Cortex of kidney (tissue), 1 donor: ENCODE measurements at places on chromosomes 4 and X.

DNA sequence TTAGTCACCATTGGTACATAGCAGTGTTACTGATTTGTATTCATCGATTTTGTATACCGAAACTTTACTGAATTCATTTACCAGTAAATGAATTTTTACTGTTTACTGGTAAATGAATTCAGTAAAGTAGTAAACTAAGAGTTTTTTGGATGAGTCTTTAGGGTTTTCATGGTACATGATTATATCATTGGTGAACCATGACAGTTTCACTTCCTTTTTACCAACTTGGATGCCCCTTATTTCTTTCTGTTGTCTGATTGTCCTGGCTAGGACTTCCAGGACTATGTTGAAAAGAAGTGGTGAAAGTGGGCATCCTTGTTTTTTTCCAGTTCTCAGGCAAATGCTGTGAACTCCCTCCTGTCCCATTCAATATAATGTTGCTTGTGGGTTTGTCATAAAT, 494.9 kb downstream of the GALNTL6 start:
- DNase-seq, result no peak

DNA sequence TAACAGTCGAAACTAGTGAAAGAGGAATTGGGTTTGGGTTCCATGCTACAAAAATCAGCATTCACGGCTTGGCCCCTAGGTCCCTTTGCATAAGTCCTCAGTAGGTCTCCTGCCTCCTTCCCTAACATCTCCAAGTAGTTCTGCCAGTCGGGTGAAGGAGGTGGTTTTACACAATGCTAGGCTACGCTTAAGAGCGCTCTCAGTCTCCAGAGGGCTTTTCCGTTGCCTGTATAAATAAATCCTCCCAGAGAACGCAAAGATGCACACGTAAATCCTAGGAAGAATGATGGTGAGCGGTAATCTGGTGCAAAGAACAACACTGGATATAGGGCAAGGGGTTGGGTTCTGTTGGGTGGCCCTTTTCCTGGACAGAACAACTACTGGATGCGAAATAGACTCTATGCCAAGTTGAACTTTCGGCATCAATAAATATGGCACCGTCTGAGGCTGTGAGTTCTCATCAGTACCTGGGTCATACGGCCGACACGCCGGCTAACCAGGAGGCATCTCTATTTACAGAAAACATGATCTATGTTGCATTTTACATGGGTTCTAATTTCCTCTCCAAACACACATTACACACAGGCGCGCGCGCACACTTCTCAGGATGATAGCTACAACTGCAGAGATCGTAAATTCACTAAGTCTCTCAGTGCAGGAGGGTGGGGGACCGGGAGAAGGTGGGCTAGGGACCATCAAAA, 1.3 kb downstream of the CAMK2D start:
- DNase-seq, result no peak

DNA sequence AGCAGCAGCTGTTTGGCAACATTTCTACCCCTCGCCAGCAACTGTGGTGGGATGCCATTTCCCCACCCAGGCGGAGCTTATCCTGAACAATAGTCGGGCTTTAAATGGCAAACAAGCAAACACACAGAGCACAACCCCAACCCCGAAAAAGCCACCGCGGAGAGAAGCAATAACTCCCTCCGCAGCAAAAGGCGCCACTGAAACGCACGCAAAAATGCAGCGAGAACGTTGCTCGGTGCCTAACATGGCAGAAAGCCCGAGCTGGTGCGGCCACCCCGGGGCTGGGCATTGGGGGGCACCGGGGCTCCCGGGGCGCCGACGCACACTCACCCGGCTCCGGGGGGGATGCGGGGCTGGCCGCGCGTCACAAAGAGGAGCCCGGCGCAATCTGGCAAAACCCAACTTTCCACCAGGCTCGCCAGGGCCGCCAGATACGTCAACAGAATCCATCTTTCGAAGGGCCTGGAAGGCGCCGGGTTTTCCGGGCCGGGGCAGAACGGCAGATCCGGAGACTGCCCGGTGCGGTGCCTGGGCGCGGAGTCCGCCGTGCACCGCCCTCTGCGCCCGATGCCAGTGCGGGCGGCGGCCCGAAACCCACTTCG, 818 bp downstream of the RAI2 start:
- no peak for DNase-seq

GRCh38 chr4:8310306-8310705, 40.8 kb downstream of the HTRA3 start:
- no peak for DNase-seq

DNA sequence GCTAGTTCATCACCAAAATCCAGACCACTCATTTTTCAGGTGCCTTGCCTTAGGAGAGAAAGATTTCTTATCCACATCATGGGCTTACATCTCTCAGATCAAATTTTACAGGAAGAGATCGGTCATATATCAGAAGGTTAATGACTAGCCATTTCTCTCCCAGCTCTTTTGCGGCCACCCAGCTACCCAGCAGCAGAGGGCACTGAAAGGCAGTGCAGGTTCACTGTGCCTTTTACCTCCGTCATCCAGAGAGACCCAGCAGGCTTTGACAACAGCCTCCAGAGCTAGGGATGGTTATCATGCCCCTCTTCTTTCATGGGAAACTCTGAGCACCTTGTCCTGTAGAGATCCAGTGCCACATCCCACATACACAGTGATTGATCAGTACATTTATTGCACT, 384.8 kb downstream of the AFF2 start:
- DNase-seq, result no peak

GRCh38 chr4:7185487-7186030, 6.8 kb upstream of the SORCS2 start:
- no peak for DNase-seq

- no peak for DNase-seq
Measured at GRCh38 chrX:24805201-24805600, 111.5 kb downstream of the POLA1 start.

- DNase-seq, result no peak
Measured at GRCh38 chr4:47827343-47828047, 10.4 kb downstream of the CORIN start.

DNA sequence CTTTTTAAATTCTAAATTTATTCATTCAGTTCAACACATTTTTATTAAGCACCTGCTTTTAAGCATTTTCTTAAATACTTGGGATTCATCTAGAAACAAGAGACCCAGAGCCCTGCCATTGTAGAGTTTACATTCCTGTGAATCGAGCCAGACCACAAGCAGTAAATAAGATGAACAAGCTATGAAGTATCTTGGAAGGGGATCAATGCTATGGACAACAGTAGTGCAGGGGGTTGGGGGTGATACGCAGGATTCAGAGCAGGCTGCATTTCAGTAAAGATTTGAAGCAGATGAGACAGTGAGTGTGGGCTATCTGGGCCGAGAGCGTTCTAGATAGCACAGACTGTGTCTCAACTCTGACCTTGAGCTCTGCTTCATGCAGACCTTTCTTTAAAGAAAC, 35.1 kb downstream of the CLDN22 start:
- no peak for DNase-seq

- no peak for DNase-seq
Measured at GRCh38 chr4:36230534-36230933, 13.8 kb downstream of the ARAP2 start.

DNA sequence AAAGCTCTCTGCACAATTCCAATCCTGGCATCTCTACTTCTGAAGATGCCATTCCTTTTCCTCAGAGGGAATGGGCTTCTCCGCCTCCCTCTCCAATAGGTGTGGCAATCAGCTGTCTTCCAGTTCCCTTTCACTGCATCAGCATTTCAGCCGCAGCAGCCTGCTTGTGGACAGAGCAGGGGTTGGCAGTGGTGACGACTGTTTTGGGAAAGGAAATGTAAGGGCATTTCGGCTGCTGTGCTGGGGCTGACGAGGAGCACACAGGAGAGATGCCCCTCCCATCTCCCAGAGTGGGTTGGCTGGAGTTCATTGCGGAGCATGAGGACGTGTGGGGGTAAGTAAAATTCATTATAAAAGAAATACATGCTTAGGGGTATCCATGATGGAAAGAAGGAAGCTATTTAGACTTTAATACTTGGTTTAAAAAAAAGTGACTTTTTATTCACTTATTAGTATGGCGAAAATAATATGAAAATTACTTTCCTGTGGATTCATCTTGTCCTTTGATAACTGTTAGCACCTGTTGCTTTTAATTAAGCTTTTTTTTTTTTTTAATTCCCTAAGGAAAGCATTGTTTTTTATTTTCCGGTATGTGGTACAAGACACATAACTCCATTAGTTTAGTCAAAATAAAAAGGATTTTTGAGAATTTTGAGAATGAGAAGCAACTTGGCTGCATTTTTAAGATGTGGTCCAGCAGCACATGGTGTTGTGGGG, at the start of gene LIMCH1:
TSS of gene LIMCH1 (plus strand) at position 141 of the 717 bp plus-strand sequence. CDS start 67,839 bp downstream, outside the sequence.
- DNase-seq, result no peak

GRCh38 chrX:110432906-110433215, 74.2 kb downstream of the RTL9 start:
- peak; percentile 4 for DNase-seq

DNA sequence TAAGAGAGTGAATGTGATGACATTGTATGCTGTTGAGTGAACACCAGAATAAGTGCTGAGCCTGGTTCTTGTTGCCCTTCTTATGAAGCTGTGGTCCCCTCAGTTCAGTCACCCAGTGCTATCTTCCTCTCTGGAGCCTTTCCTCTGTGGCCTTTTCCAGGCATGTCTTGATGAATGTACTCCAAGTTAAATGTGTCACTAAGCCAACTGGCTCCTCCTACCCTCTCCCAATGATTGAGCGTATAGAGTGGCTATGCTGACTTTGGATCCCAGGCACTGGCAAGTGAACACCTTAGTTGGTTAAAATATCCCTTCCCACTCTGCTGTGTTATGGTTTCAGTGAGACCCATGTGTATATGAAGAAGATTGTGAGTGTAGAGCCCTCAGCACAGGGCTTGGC, 134.1 kb upstream of the MAMLD1 start:
- no peak for DNase-seq

GRCh38 chr4:8285143-8285975, 15.8 kb downstream of the HTRA3 start:
- DNase-seq, result no peak

- DNase-seq, result no peak
Measured at GRCh38 chr4:11223311-11223710, 205.4 kb downstream of the HS3ST1 start.

GRCh38 chr4:24589448-24589847, 5.1 kb upstream of the DHX15 start:
- no peak for DNase-seq

- no peak for DNase-seq
Measured at GRCh38 chr4:164304101-164304639, 449.8 kb upstream of the SMIM31 start.

GRCh38 chrX:1516596-1517104, 20.3 kb downstream of the P2RY8 start:
- DNase-seq, result no peak

GRCh38 chr4:168667921-168668320, 171.1 kb downstream of the PALLD start:
- no peak for DNase-seq

DNA sequence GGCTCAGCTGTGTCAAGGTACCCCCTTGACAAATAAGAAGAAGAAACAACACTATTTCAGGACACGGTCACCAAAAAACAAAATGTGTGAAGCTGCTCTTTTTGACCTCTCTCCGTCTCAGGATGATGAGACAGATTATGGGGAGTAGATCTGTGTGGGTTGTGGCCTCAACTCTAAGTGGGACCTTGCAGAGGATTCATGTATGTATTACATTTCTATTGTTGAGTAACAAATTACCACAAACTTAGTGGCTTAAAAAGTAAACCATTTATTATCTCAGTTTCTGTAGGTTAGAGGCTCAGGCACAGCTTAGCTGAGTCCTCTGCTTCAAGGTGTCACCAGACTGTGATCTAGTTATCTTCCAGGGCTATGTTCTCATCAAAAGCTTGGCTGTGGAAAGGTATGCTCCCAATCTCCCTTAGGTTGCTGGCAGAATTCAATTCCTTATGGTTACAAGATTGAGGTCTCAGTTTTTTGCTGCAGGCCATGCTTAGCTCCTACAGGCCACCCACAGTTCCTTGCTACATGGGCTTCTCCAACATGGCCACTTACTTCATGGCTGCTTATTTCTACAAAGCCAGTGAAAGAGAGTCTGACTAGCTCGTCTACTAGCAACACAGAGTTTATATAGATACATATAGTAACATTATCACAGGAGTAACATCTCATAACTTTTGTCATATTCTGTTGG, 28.1 kb downstream of the DGKK start:
- no peak for DNase-seq

DNA sequence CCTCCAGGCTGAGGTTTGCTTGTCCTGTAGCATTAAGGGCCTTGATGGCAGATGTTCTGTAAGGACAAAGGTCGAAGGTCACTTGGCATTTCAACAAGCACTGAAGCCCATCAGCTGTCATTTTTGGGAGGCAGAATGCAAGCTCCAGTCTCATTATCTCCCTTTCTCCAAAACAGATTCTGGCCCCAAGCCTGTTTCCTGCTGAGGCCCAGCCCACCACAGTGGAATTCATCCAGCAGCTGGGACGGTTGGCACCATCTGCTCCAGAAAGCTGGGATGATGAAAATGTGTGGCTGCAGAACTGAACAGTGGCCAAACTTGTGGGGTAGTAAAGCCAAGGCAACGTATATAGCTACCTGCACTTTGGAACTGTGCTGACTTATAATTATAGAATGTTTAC, 17.7 kb upstream of the PPEF2 start:
- DNase-seq, result no peak

DNA sequence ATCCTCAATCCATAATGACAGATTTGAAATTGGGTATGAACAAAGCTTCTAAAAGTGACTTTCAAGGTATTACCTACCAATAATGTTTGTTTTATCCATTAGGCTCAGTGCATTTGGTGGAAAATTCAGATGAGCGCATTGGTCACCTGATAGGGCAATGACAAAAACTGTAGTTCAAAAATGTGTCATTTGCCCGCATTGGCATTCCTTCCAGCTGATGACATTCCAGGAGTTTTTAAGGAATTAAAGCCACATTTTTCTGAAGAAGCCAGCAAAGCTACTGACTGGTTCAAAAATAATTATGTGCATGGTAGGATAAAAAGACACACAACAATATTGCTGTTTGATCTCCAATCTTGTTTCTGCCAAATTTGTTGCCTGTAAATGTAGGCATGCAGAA, 473.4 kb upstream of the CPEB2 start:
- DNase-seq, result no peak
